ENCODE measurements at places on chromosomes 1 and 21.

DNA sequence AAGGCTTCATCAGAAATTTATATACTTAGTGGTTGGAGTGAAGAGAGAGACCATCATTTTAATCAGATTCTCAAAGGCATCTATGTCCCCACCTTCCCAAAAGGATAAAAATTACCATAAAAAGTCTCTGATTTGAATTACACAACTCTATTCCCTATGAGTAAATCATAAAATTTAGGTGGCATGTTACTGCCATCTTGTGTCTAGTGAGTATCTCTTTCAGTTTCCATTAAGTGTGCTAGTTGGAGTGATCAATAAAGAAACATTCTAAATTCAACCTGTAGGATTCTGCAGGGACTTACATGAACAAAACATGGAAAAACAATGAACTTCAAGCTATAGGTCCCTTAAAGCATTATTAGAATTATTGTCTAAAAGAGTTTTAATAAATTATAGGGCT is 655.4 kb downstream of the LTN1 start:
- peak; percentile 29 for DNase-seq

DNA sequence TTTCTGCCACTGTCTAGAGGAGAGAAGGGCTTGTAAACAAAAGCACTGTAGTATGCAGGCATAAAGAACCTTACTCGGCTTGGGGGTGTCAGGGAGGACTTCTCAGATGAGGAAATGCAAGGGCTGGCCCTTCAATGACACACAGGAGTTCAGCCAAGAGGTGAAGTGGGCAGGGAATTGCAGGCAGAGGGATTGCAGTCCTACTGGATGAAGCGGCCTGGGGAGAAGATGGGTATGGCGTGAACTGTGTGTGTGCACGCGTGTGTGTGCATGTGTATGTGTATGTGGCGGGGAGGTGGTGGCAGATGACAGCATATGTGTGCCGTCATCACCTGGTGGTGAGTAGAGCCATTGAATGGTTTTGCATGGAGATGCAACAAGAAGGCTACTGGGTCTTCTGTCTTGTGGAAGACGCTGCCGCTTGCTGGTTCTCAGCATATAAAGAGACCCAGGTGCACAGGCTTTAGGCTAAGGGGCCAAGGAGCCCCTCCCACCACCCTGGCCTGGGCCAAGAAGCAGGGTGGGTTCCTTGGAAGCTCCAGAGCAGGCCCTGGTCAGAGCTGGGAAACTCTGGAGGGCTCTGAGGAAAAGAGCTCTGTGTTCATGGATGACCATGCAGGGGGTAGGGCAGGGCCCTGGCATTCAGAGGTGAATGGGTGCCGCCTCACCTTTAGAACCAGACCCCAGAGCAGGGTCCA is 4.1 kb upstream of the EPS8L3 start:
- no peak for DNase-seq

- DNase-seq: no peak
These were observed 11.9 kb downstream of the TSPAN2 start for GRCh38 chr1:115077286-115077983.

GRCh38 chr1:21251773-21252471 is 38.3 kb downstream of the ECE1 start:
- DNase-seq: no peak

DNA sequence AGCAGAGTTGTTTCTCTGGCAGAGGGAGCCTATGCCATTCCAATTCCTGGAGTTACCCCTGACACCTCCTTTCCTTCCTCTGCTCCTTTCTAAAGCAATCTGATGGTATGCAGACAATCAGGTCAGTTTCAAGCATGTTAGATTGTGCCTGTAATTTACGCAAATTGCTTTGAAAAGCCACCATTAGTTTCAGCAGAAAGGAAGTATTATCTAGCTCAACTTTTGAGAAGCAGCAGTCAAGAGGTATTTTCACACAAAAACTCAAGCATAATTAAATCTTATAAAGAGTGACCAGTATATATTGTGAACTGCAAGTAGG is 2.2 kb downstream of the ERRFI1 start:
- DNase-seq: no peak

GRCh38 chr1:31683997-31684396 is 19.8 kb downstream of the COL16A1 start:
- DNase-seq: no peak

GRCh38 chr1:230768903-230769570 is 21.8 kb downstream of the CAPN9 start:
- no peak for DNase-seq

GRCh38 chr1:63012339-63012738 is 228.4 kb downstream of the ATG4C start:
- DNase-seq: no peak

DNA sequence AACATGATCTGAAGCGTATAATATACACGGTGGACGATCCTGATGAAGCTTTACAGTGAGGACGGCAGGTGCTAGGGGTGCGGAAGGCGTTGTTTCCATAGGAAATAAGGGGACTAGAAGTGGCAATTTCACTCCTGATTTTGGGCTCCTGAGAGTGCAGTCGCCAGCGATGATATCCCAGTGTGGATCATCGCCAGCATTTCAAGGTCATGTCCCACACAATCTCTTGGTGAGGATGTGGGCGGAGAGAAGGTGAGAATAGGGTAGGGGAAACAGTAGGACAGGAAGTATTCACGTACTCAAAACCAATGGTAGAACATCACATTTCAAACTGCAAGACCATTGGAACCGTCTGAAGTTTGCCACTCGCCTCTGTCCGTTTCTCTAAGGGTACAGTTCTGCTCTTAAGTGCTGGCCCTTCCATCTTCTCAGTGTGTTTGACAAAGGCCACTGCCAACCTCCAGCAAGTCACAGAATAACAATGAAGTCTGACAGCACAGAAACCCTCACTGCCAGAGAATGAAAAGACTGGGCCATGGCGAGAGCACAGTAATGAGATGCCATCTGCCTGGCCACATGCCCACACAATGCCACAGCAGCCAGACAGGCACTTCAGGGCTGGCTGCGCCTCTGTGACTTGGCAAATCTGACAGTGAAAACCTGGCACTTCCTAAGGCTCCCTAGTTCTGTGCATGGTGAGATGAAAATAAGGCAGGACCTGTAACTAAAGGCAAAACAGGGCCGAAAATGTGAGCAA is 27.9 kb downstream of the PCSK9 start:
- DNase-seq: no peak

DNA sequence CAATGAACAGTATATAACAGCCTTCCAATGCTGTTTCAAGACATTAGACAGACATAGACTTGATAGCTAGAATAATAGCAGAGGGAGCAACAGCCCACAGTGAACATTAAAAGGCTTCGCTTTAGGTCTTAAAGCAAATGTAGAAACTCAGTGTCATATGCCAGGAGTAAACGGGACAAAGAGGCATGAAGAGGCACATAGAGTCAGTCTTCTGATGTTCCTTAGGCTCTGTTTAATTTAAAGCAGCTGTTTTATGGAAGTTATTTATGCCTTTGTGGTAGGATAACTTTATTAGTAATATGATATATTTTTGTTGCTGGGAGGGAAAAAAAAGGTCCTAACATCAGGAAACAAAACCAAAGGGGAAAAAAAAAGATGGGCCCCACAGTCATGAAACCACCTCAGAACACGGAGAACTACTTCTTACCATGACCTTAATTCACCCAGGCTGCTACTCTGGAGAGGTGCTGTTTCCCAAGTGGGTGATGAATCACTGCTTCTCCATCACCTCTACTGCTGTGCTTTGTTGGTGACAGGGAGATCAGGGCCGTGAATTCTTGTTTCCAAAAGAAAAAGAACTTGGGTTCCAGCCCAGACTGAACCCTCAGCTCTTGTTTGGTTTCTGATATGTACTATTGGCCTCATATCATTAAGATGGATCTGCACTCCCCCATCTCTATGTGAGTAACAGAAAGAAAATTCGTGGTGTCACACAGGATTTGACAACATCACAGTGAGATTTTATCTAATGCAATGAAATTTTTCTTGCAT is 616.9 kb downstream of the KIF26B start:
- DNase-seq: no peak

GRCh38 chr1:15296585-15297321 is 49.7 kb downstream of the FHAD1 start:
- DNase-seq: no peak

- no peak for DNase-seq
These were observed 37.3 kb upstream of the ZSWIM5 start for GRCh38 chr1:45243476-45244343.

- DNase-seq: no peak
These were observed 455.8 kb upstream of the DAB1 start for GRCh38 chr1:57879700-57880099.

GRCh38 chr1:218711884-218712674 is 366.9 kb downstream of the TGFB2 start:
- DNase-seq: no peak

DNA sequence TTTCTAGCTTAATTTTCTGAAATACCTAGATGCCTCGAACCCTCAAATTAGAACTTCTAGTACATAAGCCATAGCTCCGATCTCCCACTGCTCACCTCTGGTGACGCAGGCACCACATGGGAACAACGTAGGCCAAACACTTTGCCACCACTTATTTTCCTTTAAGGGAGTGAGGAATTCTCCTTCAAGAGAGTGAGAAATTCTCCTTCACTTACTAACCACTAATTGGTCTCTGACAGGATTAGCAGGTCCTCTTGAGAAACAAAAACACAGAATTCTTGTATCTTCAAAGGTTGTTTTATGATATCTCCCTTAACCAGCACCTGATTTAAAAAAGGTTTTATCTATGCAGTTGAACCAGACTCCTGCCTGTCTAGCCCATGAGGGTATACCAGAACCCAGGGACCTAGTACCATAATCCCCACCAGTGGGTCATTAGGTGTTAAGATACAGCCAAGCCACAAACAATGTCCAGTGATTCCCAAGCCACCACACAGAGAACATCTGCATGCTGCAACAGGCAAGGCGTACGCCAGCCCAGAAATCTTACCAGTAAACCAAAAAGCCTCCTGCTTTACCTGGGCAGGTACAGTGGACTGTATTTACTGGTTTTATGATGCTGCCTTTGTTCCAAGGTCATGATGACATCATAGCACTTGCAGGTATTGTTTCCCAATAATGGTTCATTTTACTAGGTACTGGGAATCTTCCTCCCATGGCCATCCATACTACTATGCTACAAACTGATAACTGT is 20.3 kb upstream of the CXADR start:
- DNase-seq: no peak

DNA sequence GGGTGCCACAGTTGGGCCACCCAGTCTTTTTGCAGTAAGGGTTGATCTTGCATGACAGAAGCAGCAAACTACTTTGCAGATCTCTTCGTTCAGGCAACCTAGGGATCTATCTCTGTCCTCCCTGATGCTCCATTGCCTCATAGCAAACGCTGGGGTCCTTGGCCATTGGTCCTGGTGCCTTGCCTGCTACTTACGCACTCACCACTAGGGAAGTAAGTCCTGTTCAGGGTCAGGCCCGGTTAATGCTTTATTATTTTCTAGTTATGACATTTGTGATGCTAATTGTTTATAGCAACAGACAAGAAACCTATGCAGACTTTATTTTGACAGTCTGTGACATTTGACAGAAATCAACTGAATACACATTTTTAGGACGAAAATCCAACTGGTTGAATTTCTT is 326.5 kb upstream of the FMN2 start:
- DNase-seq: no peak

DNA sequence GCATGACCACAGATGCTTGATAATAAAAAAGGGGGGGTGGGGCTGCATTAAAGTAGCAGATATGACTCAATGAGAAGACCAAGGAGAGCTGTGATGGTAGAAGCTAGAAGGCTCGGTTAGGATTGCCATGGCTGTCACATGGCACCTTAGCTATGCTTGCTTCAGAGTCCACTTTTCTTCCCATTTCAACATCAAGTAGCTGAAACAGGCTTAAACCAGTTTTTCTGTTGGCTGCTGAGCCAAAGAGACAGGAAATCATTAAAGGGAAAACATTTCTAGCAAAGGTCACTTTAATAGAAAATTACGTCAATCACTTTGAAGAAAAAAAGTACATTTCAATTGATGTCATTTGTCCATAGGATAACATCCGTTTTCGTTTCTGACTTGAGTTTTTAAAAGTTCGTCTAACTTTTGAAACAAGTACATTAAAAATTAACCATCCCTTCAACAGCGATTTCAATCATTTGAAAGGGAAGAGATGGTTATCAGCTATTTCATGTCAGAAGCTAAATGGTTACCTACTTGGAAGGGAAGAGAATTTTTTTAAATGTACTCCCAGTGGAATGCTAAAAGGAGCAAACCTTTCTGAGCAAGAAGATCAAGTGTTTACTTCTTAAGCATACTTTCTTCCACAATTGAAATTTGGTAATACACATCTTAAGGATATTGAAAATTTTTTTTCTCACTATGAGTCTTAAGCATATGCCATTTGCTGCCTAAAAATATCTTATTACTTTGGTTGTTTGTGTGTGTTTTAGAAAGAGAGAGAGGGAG is 488.1 kb upstream of the PRMT6 start:
- DNase-seq: no peak
